ENCODE measurements at places on chromosomes 5 and 9. TPM values are rescaled to one million over a fixed set of nuclear protein-coding genes. Genes with fewer than 3 reads are reported as not detected.

GRCh38 chr5:171700318-171700912 lies 85.2 kb upstream of the SMIM23 start:
- H3K27ac ChIP-seq, result no peak overlapping the region
- DNase-seq, result no peak
- no peaks in the 10 kb centered on the region for H3K36me3 ChIP-seq
- H3K4me1 ChIP-seq, result no peaks in the 10 kb centered on the region
- peaks cover 36% of the 10 kb centered on the region for H3K27me3 ChIP-seq

GRCh38 chr5:109942646-109943045 lies 252.9 kb downstream of the MAN2A1 start:
- H3K4me3 ChIP-seq, result no peak overlapping the region
- H3K27me3 ChIP-seq, result peaks cover 24% of the 10 kb centered on the region
- H3K4me1 ChIP-seq, result 0 out of 2 replicates have a peak, but pooled peaks cover 6% of the 10 kb centered on the region
- H3K27ac ChIP-seq, result no peak overlapping the region
- DNase-seq, result no peak

The RETREG1 gene
- 1.1 TPM for polyA plus RNA-seq

The TMEM215 gene
- polyA plus RNA-seq, result not detected

The LCN9 gene
- polyA plus RNA-seq, result not detected

DNA sequence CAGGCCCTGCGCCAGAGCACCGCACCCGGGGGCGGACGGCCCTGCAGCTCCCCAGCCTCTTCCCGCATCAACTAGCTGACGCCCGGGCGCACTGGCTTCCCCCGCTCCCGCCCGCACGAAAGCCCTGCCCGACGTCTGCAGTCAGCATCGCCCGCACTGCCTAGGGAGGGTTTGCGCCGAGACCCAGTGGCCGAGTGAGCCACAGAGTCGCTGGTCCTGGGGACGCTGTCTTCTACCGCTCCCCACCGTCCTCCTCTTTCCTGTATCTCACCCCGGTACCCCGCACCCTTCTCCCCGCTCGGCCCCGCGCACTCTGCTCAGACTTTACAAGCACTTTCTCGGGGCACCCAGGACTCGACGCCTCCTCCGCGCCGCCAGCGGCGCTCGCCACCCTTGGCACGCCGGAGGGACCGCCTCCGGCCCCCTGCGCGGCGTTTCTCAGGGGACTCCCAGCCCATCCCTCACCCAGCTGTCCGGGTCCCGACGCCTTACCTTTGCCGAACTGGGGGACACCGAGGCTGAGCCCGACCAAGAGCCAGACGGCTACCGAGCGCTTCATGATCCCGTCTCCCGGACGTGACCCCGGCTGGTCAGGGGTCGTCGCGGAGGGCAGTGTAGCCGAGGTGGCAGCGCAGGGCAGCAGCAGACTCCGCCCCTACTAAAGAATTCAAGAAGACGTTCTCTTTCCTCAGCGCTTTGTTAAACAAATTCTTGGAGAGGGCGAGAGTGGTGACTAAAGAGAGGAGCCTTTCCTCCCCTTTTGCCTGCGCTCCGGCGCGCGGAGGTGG lies 670 bp downstream of the EDIL3 start:
- no peaks in the 10 kb centered on the region for H3K36me3 ChIP-seq
- DNase-seq, result peak; percentile 70
- peak overlapping the region; percentile 65 for H3K4me3 ChIP-seq
- H3K27ac ChIP-seq, result no peak overlapping the region
- peaks cover 54% of the 10 kb centered on the region for H3K27me3 ChIP-seq

GRCh38 chr5:135567661-135568060 lies 11.1 kb downstream of the CXCL14 start:
- H3K27me3 ChIP-seq, result peaks cover 16% of the 10 kb centered on the region
- no peaks in the 10 kb centered on the region for H3K36me3 ChIP-seq
- no peak overlapping the region for H3K4me3 ChIP-seq
- H3K4me1 ChIP-seq, result 0 out of 2 replicates have a peak, but pooled peaks cover 7% of the 10 kb centered on the region
- no peak overlapping the region for H3K27ac ChIP-seq

- H3K4me3 ChIP-seq, result no peak overlapping the region
- no peak for DNase-seq
- no peaks in the 10 kb centered on the region for H3K4me1 ChIP-seq
- H3K27me3 ChIP-seq, result no peaks in the 10 kb centered on the region
- H3K36me3 ChIP-seq, result no peaks in the 10 kb centered on the region
- no peak overlapping the region for H3K27ac ChIP-seq
Measured at GRCh38 chr9:38689678-38690077, 30.3 kb downstream of the FAM240B start.

DNA sequence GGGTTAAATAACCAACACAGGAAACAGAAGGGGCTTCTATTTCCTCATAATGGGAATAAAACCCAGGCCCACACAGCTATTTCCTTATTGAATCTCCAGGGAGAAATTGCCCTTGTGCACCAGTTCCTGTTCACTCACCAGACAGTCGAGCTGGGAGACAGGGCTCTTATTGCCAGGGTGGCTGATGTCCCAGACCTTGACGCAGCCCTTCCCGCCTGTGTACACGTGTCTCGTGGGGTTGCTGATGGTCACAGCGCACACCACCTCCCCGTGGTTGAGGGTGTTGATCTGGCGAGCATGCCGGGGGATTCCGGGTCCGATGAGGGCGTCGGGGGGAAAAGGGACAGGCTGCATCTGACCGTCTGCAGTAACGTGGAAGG lies 96.5 kb downstream of the TLE1 start:
- no peak for DNase-seq
- H3K27me3 ChIP-seq, result no peaks in the 10 kb centered on the region
- H3K27ac ChIP-seq, result no peak overlapping the region
- no peaks in the 10 kb centered on the region for H3K36me3 ChIP-seq
- peaks cover 7% of the 10 kb centered on the region for H3K4me1 ChIP-seq

- no peaks in the 10 kb centered on the region for H3K27me3 ChIP-seq
- no peak for DNase-seq
- no peak overlapping the region for H3K4me3 ChIP-seq
- no peaks in the 10 kb centered on the region for H3K4me1 ChIP-seq
Measured at GRCh38 chr5:75545131-75545530, 33.4 kb downstream of the POLK start.

GRCh38 chr5:132199116-132199680 lies 28.5 kb downstream of the P4HA2 start:
- no peak for DNase-seq
- no peaks in the 10 kb centered on the region for H3K27me3 ChIP-seq
- H3K4me3 ChIP-seq, result no peak overlapping the region
- no peak overlapping the region for H3K27ac ChIP-seq
- peaks cover 63% of the 10 kb centered on the region for H3K36me3 ChIP-seq

The NPR3 gene
- 39.2 TPM for polyA plus RNA-seq

Measured in GM23248 (cell line).